ENCODE measurements at places on chromosomes 6 and 20.

DNA sequence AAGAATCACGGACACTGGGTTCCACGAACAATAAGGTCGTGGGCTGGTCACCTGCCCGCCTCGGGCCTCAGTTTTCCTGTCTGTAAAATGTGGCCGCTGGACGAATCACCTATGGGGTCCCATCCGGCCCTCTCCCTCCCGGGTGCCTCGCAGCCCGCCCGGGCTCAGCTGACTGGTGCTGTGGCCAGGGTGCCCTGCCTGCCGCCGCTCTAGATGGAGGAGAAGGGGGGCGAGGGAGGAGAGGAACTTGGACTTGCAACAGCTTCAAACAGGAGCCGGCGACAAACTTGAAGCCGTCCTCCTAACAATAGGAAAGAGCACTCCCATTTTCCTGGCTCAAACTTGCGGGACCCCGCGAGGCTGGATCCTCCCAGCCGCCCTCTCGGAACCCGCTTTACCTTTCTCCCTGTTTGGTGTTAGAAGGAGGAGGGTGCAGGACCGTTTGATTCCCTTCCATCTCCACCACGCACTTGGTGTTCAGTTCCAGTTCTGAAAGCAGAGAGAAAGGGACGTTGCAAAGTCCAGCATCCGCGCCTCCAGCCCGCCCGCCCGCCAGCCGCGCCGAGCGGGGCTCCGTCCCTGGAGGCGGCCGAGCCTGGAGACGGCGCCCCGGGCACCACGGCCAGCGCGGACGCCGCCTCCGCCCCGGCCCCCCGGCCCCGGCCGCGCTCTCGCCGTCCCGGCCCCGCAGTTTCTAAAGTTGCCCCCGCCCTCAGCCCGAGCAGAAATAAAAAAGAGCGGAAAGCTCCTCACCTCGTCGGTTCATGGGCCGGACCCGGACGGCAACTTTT is 584 bp downstream of the KIF13A start:
- peak; percentile 69 for DNase-seq

DNA sequence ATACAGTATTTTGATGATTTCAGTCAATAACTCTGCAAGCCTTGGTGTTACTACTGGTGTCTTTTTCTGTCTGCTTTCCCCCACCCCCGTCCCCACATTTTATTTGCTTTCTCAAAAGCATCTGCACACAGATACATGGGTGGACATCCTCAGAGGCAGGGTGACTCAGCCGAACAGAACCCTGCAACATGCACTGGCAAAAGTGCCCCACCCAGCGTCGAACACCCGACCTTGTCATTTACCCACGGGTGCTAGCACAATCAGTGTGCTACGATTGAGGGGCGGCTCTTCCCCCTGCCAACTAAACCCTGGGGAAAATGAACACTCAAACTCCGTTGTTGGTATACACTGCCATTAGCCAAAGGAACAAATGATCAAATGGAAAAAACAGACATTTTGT is 115.9 kb upstream of the NAA20 start:
- no peak for DNase-seq

DNA sequence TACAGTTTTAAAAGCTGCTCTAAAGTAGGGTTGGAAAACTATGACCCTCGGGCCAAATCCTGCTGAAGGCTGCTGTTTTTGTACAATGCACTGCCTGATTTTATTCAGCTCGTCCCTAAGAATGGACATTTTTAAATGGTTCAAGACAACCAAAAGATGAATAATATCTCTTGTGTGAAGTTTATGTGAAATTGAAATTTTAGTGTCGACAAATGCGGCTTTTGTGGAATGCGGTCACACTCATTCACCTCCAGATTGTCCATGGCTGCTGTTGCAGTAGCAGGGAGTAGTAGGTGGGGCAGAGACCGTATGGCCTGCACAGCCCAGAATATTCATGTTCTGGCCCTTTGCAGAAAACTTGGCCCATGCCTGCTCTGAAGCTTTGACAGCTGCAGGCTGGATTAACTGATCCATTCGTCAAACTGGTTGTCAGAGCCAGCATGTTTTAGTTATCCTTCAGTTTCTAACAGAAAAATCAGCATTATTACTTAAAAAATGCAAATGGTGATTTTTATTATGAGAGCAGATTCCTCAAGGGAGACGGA is 91.6 kb downstream of the PSMG4 start:
- no peak for DNase-seq

DNA sequence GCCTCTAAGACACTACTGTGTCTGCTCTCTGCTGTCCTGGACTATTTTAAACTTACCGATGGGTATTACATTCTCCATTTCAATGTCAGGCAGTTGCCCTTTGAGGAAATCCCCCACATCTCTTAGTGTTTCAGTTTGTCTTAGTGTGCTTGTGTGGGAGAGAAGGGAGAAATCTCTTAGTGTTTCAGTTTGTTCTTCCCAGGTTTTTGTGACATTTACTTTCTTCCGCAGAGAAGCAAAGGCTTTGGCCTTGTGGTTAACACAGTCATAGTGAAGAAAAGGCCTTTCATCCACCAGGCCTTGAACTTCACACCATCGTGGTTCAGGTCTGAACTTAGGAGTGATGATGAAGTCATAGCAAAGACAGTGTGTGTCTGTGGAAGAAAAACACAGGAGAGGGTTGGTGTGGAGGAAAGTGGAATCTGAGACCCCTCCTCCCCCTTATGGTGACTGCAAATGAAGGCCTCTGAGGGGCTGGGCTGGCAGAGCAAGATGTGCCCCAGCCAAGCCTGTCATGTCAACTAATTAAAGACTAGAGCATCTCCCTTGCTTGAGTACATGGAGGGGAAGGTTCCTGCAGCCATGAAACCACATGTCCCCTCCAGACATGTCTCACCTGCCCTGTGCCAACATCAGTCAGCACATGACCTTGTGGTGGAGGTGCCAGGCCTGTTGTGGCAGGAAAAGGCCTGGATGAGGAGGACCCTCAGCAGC is 23.9 kb downstream of the RAET1L start:
- no peak for DNase-seq

- peak; percentile 50 for DNase-seq
Observed at GRCh38 chr6:71248306-71248765, 40.3 kb upstream of the OGFRL1 start.

DNA sequence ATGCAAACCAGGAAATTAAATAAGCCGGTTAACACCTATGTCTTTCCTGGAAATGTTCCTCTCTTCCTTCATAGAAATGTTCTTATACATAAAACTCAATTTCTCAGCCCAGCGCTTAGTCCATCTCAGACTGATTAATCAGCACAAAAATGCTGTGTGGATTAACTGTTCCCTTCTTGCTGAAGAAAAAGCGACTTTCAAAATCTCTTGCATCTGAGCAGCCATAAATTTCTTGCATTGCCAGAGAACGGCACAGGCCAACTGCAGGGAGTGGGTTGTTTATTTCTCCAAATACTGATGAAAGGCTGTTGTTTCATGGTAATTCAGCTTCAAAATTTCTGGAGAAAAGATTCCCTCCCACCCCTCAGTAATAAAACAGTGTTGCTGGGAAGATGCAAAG is 517.6 kb downstream of the BTBD3 start:
- DNase-seq: no peak

DNA sequence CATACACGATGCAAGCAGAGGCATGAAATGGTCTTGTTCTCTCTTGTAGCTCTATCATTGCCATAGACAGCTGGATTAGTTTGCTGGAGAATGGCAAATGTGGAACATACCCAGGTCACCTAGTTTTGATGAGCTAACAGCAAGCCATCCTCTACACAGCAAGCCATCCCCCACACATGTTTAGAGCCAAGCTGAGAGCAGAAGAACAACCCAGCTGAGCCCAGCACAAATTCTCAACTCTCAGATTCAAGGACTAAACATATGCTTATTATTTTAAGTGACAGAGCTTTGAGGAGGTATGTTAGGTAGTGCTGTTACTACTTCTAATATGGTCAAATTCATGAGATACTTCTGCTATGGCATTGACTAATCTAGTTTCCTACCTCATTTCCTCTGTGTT is 230.3 kb downstream of the OTOR start:
- no peak for DNase-seq

GRCh38 chr6:7566107-7566506 is 23.9 kb upstream of the SNRNP48 start:
- DNase-seq: no peak

DNA sequence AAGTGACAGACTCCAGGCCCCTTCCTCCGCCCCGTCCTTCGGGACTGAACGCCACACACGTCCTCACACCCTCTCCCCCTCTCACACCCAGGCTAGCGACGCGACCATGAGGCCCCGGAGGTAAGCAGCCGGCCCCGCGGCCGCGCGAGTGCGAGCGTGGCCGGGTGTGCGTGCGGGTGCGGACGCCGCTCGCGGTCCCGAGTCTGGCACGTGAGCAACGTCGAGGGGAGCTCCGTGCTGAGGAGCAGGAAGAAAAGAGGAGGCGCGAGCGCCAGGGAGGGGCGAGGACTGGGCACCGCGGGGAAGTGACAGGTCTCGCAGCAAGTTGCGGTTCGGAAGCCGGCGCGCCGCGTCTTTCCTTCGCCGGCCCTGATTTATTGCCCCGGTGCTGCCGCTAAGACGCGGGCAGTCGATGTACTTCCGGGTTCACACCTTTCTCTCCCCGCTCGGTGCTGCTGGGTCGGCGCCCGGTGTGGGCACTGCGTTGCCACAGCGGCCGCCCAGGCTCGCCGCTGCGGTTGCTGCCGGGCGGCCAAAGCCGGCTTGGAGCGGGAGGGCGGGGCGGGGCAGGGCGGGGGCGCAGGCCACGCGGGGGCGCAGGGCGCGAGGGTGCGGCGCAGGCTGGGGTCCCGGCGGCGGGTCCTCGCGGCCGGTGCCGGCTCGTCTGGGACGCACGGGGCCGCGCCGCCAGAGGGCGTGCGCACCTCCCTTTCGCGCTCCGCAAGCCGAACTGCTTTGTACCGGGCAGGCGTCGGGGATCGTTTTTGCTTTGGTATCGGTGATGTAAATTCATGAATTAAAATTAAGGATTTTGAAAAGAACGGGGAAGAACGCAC is 15.8 kb upstream of the LIN28B start:
- DNase-seq: peak; percentile 84

GRCh38 chr20:63333241-63333836 is 27.8 kb downstream of the CHRNA4 start:
- DNase-seq: no peak

- no peak for DNase-seq
Observed at GRCh38 chr6:113185299-113185698, 671.8 kb upstream of the MARCKS start.

DNA sequence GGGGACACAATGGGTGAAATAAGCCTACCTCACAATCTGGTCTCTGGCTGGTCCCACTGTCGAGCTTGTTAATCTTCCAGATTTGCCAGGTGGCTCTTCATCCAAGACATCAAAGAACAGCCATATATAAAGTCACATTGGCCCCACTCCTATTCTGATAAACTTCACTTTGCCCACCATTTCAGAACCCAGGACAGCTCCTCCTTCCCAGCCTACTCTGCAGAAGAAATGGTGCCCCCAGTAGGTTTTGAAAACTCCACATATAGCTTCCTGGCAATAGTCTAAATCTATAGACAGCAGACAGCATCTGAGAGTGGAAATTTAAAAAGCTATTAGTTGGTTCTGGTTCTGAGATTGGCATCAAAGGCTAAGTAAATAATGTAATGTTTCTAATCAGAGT is 143.1 kb upstream of the PCSK2 start:
- DNase-seq: peak; percentile 14

GRCh38 chr6:130754786-130755367 is 72.3 kb upstream of the SMLR1 start:
- no peak for DNase-seq

- no peak for DNase-seq
Observed at GRCh38 chr20:53302695-53303412, 290.8 kb downstream of the ZNF217 start.

DNA sequence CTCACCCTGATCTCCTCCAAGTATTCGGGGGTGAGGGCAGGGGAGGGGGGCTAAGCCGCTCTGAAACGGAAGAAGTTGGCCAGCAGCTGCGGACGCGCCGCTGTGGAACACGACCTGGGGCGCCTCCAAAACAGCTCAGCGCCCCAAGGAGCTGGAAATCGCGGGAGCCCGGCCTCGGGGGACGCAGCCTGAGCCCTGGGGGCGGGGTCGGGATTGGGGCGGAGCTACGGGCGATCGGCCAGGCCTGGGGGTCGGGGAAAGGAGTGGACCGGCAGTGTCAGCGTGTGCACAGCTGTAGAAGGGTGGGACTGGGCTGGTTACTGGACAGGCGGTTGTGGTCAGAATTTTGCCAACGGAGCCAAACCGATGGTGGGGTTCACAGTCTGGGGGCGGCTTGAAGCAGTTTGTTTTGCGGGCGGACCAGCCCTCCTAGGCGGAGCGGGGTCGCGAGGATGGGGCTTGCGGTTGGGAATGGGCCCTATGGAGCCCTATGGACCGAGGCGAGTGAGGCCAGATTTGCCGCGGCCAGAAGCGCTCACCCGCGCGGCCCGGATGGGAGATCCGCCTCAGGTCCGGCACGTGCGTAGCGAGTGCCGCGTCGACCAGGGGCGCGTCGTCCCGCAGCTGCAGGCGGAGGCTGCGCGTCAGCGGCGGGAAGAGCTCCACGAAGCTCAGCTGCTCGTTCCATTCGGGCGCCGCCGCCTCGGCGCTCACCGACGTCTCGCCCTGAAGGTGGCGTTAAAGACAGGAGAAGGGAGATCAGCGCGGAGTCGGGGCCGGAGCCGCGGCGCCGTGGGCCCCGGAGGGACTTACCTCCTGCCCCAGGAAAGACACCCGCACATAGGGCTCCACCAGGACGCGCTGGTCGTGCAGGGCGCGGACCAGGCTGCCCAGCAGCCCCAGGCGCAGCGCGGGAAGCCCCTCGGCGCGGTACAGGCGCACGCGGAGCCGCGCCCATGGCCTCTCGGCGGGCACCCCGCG is 14.3 kb upstream of the SPAG4 start:
- DNase-seq: peak; percentile 74

GRCh38 chr6:139442188-139442671 is 67.8 kb upstream of the CITED2 start:
- DNase-seq: peak; percentile 80

DNA sequence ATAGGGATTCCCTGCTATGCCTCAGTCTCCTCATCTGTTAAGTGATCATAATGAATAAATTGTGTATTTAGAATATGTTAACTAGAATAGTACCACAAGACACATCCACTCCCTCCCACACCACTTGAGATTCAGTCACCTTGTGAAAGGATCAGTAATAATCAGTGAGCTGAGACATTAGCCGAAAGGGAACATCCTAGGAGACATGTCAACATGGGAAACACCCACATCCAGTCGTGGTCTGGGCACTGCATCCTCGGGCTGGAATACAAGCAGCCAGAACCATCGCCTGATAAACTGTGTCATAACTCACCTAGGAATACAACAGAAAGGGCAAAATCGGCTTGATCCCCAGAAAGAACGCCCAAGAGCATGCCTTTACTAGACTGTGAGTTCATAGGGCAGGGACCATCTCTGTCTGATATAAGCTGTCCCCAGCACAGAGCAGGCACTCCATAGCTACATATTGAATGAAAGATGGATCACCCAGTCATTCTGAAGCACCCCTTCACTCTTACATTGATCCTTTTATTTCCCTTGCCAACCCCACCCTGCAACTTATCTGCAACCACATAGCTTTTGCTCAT is 23.9 kb downstream of the RIPOR2 start:
- no peak for DNase-seq

Data from KBM-7 (cell line).